Stimulated activated CD8-positive, alpha-beta memory T cell treated with anti-CD3 and anti-CD28 coated beads, Interleukin-4, amount 100 ng/mL, for 24 hours (primary cell): ENCODE measurements at places on chromosomes 2 and 18.

- DNase-seq: no peak
Measured at GRCh38 chr2:239949075-239949474, 76.1 kb downstream of the NDUFA10 start.

DNA sequence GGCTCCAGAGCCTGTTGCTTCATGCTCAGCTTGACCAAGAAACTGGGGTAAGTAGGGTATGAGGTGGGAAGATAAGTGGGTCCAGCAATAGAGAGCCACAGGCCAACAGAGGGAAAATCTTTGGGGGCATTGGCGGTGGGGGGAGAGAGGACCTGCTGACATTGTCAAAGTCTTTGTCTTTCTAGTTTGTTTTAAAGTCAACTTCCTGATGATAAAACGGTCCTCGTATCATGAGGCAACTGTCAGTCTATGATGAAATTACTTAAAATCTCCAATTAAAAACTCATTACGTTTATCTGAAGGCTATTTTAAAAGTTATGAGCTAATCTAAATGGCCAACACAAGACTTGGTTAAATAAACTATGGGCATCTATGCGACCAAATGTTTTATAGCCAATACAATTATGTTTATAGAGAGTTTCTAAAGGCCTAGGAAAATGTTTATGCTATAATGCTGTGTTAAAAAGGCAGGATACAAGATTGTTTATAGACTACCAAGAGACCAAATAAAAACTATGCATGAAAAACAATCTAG is 84.4 kb upstream of the CD28 start:
- DNase-seq: no peak

DNA sequence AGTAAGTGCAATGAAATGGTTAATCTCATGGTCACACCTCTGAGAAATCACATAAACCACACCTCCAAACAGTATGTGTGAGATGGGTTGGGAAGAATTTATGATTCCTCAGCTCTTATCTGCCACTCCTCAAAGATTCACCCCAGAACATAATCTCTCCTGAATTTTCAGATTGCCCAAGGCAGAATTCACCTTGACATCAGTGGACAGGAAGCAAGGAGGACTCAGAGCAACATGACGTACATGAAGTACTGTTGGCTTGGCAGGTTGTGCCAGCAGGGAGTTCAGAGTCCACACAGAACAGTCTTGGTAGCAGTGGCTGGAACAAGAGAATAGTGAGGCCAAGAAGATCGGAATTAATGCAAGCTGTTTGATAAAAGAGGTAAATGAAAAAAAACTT is 31.7 kb upstream of the CYBRD1 start:
- DNase-seq: no peak

GRCh38 chr2:86372641-86373502 is 35.4 kb upstream of the REEP1 start:
- no peak for DNase-seq

- no peak for DNase-seq
Measured at GRCh38 chr2:232455426-232456255, at the start of gene ALPI. Gene ALPI, plus strand, starts transcription at chr2:232456153. Its CDS starts 47 bp downstream, at chr2:232456200.

DNA sequence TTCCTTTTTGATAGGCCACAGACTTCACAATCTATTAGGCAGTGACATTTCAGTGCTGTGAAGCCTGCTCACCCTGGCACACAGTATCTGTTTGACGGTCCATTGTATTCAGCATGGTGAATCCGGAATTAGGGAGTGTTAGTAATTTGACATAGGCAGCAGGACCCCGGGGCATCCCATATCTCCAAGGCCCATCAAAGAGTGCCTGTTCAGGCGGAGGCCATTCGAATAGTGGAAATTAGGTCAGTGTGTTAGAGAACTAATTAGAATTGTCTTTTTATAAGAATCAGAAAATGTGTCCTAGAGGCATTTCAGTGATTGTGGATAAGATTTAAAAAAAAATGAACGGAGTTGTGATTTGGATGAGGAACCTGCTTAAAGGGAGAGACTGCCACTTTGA is 818.8 kb upstream of the SOX11 start:
- no peak for DNase-seq

GRCh38 chr2:60764736-60765534 is 8.9 kb downstream of the PAPOLG start:
- DNase-seq: no peak

GRCh38 chr2:45554073-45554741 is 56.9 kb downstream of the SRBD1 start:
- no peak for DNase-seq

- DNase-seq: no peak
Measured at GRCh38 chr2:187310701-187311100, 137.4 kb downstream of the CALCRL start.

GRCh38 chr2:102014041-102014345 is 22.2 kb downstream of the IL1R2 start:
- no peak for DNase-seq
